ENCODE measurements at places on chromosomes 1 and 21.

DNA sequence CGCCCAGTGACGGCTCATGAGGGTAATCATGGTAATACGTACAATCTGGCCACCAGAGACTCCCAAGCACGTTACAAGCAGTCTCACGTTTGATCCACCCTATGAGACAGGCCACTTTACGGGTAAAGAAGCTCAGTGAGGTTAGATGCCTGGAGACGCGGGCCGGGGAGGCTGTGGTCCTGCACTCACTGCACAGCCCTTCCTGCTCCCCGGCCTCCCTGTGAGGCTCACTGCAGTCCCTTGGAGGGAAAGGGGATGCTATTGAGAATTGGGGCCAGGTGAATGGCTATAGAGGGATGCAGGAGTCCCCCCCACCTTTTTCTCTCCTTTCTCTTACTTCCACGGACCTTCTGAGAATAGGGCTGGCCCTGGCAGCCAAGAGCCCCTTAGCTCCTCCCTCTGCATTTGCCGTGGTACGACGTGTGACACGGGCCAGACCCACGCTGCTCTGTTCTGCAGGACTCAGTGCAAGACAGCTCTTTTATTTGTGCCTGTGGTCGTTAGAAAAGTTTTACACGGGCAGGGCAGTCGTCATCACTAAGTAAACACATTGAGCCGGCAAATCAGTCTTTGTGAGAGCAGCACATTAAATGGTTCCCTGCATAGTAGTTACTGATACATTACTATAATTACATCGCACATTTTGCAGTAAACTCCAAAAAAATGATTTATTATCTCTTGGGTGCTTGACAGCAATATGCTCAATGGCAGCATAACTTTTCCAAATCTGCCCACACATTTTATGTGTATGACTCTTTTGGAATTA lies 18.8 kb downstream of the KIF26B start:
- DNase-seq, result no peak

GRCh38 chr1:229137271-229137670 lies 133.6 kb upstream of the RAB4A start:
- DNase-seq, result no peak

DNA sequence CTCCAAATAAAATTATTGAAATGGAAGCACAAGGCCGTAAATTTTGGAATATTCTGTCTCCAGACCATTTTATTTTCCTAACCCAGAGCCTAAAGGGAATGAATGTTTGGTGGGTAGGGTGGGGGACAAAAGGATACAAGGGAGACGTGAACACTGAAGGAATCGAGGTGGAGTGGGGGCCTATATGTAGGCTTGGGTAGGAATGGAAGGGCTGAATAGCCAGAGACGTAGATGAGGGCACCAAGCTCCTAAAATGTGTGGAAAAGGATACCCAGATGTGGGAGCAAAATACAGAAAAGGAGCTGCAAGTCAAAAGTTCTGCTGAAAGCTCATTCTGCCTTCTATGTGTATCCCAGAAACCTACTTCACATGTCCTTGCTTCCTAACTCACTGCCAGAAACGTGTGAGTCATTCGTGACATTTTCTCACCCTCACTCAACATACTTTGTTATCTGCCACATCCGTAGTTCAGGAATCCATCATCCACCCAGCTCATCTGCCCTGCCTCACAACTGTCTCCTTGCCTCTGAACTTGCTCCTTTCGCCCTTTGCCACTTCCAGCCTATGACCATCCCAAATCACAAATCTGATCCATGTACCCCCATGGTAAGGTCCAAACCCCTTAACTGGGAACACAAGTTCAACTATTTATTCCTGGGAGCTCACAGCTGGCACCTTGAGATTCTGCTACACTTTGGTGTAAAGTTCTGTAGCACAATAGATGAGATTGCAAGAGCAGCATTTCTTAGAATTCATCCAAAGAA lies 84.1 kb upstream of the PRDX6 start:
- peak; percentile 71 for DNase-seq

DNA sequence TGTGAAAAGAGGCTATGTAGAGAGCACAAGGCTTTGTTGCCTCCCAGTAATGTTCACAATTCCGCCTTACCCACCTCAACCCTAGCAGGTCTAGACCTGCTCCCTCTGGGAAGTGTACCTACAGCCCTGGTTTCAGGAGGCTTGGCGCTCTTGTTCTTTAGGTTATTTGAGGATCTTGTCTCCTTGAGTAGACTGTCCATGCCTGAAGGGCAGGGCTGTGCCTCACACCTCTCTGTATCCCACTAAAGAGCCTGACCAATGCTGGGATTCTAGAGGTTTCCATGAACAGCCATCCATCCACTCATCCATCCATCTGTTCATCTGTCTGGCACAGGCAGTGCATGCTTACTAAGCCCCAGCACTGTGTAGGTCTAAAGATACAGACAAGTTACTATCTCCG lies 1.0 kb downstream of the RAB7B start:
- no peak for DNase-seq

DNA sequence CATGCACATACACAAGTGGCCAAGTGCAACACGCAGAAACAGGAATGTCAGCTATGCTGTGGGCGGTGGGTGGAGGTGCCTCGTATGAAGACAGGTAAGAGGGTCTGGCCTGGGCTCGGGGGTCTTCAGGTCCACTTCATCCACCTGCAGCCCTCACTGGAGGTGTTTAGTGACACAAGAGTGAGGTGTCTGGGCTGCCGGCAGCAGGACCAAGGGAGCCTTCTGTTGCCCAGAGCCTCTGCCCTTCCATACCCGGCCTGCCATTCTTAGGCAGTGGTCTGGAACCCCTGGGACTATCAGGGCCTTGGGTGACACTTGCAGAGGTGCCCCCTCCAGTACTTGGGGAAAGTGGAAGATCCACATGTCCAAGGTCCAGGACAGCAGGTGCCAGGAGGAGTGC lies 21.7 kb upstream of the ACTRT2 start:
- no peak for DNase-seq

- no peak for DNase-seq
These were observed 23.5 kb downstream of the CNN3 start for GRCh38 chr1:94903280-94904009.

- DNase-seq, result peak; percentile 76
These were observed 4.7 kb downstream of the MR1 start for GRCh38 chr1:181038399-181038873.

DNA sequence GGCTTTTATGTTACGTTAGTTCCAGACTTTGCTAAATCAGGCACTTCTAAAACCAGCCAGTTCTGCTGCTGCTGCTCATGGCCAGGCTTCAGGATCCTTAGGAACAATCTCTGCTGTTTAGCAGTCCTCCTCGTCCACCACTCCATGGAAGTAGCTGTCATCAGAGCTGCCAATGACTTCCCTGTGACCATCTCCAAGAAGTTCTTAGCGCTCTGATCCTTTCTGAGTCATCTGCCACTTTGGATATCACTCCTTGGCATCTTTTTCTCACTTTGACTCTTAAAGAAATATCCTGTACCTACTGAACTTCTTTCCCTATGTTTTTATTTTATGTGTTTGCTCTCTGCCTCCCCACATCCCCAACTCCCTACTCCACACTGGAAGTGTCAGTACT lies 14.7 kb upstream of the IRF2BP2 start:
- no peak for DNase-seq

DNA sequence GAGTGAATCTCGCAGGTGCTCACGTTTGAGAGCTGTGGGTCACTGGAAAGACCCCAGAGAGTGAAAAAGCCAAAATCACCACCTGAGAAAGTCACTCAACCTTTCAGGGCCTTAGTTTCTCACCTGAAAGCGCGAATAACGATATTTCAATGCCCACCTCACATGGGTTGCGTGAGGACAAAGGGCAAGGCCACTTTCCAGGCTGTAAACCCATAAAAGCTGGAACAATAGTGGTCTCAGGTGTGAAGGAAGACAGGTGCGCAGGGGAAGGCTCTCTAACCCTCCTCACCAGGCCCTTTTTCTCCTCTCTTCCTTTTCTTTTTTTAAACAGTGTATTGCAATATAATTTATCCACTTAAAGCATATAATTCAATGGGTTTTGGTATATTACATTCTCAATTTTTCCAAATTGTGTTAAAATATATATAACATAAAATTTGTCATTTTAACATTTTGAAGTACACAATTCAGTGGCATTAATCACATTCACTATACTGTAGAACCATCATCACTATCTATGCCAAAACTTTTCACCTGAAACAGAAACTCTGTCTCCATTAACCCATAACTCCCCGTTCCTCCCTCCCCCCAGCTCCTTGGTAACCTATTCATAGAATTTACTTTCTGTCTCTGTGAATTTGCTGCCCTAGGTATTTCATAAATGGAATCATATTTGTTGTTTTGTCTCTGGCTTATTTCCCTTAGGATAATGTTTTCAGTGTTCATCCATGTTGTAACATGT lies 118.4 kb upstream of the TNR start:
- DNase-seq, result no peak

GRCh38 chr1:228452194-228453021 lies 34.8 kb upstream of the RNF187 start:
- DNase-seq, result no peak

DNA sequence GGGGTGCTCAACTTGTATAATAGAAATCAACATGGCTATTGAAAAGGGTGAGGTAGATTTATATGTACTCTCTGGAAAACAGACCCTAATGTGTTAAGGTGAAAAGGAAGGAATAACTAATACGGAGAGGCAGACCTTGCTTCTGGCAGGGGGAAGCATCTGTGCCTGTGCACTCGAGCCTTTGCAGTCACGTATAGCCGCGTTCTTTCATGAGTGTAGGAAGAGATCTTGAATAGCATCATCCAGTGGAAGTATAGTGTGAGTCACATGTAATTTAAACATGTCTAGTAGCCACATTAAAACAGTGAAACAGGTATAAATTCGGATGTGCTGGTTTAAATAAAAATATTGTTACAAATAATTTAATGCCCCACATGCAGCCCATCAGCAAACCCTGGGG lies 3.0 kb downstream of the A3GALT2 start:
- DNase-seq, result no peak

DNA sequence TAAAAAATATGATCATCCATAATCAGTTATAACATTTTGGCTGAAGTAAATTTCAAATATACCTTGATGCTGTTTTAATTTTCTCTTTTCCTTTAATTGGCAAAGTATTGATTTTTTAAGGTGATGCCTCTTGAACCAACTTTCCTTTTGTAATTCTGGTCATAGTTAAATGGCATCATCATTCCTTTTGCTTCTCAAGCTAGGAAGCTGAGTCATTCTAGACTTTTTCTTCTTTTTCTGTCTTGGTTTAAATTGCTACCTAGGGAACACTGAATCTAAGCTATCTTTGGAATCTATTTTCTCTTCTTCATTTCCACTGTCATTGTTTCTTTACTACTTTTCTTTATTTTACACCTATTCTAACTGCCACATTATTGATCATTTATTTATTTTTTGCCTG lies 162.7 kb downstream of the HMCN1 start:
- DNase-seq, result no peak

GRCh38 chr1:23442751-23443150 lies 18.2 kb upstream of the TCEA3 start:
- no peak for DNase-seq

- no peak for DNase-seq
These were observed 1.9 kb upstream of the DCAF6 start for GRCh38 chr1:167934426-167935215.

- DNase-seq, result no peak
These were observed 77.5 kb downstream of the TPR start for GRCh38 chr1:186297439-186298045.

DNA sequence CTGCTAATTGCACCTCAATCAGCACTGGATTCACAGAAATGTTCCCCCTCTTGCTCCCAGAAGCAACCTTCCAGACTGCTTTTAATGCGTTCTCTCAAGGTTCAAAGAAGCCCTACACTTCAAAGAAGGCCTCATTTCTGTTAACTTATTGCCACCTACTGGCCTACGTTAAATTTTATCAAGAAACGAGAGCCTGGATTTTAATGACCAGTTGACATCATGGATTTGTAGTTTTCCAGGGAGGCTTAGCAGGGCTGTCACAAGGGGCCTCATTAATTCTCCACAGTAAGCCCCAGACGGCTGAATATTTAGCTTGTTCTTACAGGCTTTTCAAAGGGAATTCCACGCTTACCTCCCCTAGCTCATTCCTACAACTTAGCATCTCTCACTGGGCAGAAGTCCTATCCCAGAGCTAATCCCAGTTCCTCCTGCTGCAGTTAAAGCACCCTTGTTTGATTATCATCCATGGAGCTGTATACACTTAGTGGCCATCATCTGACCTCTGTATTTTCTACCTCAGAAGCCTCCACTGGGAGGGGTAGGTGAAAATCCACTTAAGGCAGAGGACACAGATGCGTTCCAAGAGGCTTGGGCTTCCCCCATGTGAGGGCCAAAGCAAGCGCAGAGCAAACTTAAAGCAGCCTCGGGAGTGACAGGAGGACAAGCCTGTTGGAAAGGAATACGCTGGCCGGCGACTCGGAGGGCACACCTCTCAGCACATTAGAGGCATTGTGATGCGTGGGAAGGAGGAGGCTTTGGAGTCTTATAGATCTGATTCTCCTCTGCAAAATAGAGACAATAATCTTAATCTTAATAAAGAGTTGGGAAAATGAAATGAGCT lies 32.2 kb upstream of the CYP4X1 start:
- peak; percentile 18 for DNase-seq

DNA sequence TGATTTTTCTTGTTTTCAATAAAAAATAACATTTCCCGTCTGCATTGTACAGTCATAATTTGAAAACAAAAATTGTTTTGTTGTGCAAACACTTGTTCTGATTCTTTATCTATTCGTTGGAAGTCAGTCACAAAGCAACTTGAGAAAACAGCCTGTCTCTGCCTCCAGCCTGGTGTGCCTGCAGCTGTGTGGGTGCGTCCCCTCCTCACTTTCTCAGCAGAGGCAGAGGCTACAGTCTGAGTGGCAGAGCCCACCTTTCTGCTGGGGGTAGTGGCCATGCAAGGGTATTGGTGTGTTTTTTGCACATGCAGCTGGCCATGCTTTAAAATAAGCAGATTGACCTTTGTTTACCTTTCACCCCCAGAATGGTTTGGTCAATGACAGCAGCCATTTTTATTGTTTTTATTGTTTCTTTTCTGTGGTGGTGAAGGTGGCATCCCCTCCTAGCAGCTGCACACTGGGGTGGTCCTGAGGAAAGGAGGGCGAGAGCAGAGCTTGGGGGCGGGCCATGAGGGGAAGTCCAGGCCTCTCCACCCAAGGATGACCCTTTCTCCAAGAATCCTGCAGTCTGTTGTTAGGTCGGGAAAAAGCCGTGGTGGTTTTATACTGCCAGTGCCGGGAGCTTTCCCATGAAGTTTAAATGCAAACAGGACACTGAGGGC lies 159.6 kb downstream of the PCBP3 start:
- DNase-seq, result no peak

DNA sequence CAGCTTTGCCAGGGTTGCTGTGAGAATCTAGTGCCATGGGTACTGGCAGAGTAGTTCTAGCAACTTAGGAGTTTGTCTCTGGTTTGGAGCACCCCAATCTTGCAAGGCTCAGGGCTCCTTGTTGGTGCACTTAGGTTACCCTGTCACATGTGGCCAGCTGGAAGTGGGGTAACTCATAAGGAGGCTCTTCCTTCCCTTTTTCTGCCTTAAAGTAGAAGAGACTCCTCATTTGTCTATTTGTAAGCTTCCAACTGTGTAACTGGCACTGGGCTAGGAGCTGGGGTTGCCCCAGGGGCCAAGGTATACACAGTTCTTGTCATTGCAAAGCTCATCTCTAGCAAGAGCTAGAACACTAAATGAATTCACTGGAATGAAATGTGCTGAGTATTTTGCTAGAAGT lies 10.6 kb downstream of the MROH7 start:
- no peak for DNase-seq

Data from urothelium cell line (cell line).